ENCODE measurements at places on chromosomes 11 and 22.

DNA sequence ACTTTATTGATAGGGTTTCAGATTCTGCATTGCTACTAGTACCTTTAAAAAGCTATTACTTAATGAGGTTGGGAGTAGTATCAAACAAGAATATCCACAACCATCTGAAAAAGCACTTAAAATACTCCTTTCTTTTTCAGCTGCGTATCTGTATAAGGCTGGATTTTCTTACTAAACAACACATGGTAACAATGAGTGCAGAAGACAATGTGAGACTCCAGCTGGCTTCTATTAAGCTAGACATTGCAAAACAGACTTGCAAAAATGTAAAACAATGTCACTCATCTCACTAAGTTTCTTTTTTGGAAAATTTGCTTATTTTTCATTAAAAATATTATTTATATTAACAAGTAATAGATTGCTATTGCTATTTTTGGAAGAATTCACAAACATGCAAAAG lies 132.6 kb downstream of the WNT11 start:
- DNase-seq: no peak

GRCh38 chr11:40139066-40139465 lies 1320.4 kb downstream of the LRRC4C start:
- DNase-seq: no peak

DNA sequence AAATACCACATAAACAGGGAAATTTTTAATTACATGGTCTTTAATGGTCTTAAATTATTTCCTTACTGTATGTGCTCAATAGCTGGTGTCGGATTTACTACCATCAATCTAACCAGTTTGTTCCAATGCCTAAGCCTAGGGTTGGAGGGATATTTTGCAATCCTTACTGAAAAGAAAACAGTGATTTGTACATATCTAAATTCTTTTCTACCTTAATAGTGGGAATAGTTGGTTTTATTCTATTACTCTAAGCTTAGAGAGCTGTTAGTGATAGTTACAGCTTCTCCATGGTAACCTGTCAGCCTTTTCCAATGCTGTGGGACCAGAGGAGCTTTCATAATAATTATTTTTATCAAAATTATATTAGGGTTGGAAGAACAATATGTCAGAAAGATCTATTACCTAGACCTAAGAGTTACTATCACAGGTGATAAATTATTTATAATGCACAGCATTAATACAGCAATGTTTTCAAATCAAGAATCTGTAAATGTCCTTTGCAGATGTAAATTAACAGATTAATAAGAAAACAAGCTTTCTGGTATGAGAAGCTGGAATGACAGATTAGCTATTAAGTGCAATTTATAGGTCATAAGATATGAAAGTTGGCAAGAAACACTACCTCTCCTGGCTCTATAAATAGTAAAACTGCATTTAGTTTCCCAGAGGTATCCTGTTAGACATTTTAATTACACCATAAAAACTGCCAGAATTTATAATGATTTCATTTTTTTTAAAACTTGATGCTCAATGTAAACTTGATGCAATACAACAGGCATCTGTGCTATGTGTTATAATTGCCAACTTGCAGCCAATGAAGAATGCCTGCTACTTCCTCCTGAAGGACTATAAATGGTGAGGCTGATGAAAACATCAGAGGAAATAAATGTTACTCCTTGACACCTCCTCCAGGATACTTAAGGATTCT lies 262.0 kb upstream of the PITPNB start:
- no peak for DNase-seq

GRCh38 chr22:32991353-32992101 lies 66.7 kb downstream of the SYN3 start:
- DNase-seq: no peak

DNA sequence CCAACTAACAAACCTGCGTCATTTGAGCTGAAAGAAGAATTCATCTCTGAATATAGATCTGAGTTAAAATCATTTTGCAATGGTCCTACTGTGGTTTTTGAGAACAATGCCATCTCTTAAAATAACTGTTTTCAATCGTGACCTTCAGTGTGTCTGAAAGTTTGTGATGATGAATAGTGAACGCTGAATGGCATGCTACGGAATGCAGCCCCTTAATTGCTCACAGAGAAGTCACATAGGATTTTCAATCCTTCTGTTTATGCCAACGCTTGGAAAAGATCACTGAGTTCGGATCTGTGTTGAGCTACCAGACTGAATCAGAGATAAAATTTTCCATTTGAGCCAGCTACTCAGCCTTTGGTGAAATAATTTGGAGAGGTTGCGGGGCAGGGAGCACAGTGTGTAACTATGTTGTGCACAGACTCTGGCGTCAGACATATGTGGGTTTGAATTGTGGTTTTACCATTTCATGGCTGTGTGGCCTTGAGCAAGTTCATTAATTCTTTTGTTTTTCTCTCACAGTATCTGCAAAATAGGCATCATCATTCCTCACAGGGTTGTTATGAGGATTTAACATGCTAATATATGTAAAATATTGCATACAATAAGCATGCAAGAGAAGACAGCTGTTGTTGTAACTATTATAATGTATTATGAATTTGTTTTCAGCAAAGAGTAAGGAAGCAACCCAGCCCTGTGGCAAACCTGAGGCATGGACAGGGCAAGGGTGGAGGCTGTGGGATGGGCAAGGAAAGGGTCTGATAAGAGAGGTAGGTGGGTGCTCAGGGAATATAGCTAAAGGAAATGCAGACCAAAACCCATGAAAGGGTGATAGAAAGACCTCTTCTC lies 679.9 kb downstream of the KCNA4 start:
- no peak for DNase-seq

- DNase-seq: no peak
Observed at GRCh38 chr22:17201285-17201945, 17.8 kb downstream of the ADA2 start.

DNA sequence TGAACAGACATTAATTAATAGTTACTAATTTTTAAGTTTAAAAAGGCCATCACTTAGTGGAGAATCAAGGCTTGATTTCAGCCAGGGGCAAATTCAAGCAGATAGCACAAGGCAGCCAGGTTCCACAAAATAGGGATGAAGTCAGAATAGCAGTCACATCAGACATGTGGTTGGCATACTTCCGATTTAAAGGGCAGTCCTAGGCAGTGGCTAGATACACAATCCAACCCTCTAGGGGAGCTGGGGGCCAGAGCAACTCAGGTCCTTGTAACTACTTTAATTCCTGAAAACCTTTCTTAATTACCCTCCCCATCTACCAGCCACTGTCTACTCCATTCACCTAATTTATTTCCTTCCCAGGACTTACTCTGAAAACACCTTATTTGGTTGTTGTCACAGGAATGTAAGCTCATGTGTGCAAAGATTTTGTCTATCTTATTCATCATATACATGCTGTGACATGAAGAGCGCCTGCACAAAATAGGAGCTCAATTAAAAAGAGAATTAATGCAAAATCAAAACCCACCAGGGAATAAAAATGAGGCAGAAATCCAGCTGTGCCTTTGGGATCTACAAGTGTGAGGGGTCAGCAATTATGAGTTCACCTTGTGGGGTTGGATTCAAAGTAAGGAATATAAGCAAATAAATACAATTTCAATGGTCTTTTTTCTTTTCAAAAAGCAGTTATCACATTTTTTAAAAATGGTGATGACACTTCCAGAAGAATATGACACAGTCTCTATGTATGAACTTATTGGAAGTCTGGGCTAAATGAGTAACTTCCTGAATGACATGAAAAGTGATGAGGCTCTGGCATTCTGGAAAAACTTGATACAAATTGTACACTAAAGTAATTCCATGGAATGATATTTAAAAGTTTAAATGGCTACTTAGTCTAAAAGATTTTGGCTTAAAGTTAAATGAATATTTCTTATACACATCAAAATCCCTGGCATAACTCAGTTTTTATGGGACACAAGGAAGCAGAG lies 53.8 kb downstream of the COPB1 start:
- DNase-seq: no peak

DNA sequence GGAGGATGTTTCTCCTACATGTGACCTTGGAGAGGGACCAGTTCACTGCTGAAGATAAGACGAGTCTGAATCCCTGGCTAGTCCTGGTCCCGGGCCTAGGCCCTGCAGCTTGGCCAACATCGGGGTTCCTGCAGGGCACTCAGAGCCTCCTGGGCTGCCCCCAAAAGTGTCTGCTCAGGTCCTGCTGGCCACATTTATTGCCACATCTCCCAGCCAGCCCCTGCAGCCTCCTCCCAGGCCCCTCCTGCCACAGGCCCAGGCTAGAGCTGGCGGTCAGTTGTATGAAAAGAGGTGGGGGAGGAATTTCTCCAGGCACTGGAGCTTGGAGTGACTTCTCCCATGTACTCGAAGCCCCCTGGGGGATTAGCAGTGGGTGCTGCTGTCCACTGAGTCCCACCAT lies 56.5 kb upstream of the PPARA start:
- DNase-seq: no peak

- DNase-seq: no peak
Observed at GRCh38 chr11:124841201-124841600, 24.0 kb upstream of the ROBO3 start.

DNA sequence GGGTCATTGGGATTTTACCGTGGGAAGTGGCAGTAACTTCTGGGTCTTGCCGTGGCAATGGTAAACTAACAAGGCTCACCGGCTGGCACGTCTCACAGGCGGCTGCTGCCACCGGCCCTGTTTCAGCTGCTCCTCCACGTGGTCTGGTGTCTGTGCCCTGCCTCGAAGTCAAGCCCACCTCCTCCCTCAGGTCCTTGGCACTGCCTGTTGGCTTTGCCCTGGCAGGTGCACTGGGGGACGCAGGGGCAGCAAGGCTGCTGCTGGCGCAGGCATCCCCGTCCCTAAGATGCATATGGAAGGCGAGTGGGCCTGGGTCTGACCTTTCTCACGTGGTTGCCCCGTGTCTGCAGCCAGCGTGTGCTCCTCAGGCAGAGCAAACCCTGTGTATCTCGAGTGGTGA lies 783.6 kb downstream of the BRD1 start:
- no peak for DNase-seq

GRCh38 chr22:17998913-17999312 lies 25.4 kb downstream of the MICAL3 start:
- no peak for DNase-seq

- DNase-seq: peak; percentile 35
Observed at GRCh38 chr22:20316844-20317401, 2.9 kb downstream of the DGCR6L start.

- DNase-seq: no peak
Observed at GRCh38 chr11:12109591-12110196, 696 bp upstream of the MICAL2 start.

DNA sequence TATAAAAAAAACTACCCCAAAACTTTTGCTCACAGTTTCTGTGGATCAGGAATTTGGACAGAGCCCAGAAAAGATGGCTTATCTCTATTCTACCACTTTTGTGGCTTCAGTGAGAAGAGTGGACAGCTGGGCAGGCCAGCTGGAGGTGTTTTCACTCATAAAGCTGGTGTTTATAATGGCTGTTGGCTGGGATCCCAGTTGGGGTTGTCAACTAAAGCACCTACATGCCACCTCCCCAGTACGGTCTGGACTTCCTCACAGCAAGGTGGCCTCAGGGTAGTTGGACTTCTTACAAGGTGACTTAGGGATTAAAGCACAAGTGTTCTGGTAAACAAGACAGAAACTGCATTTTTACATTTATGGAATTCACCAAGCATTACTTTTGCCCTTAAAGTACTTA lies 171.0 kb downstream of the NELL1 start:
- no peak for DNase-seq

DNA sequence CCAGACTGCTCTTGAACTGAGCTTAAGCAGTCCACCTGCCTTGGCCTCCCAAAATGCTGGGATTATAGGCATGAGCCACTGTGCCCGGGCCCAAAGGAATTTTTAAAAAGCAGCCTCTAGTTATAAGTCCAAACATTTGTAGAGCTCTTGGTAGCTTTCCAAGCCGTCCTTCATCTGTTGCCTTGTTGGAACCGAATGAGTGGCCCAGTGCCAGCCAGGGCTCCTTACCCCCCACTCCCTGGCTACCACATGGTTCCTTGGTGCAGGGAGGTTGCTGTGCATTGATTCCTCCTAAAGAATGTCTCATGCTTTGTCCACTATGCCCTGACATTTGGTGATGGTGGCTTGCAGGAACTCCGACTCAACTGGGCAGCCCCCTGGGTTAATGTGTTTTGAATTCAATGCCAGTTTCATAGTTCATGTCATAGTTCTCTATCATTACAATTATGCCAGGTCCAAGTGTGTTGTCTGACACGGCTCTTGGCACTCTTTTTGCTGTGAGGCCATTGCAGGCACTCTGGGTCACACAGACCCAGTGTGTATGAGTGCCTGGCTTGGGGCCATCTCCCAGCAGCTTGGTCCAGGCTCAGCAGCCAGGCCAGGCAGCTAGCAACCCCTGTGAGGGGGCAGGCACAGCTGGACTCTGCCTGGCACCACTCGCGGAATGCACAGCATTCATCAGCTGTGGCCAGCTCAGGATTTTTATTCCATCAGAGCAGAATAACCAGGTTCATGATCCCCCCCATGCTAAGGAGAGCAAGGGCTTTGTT lies 13.3 kb upstream of the MICALL1 start:
- DNase-seq: no peak

DNA sequence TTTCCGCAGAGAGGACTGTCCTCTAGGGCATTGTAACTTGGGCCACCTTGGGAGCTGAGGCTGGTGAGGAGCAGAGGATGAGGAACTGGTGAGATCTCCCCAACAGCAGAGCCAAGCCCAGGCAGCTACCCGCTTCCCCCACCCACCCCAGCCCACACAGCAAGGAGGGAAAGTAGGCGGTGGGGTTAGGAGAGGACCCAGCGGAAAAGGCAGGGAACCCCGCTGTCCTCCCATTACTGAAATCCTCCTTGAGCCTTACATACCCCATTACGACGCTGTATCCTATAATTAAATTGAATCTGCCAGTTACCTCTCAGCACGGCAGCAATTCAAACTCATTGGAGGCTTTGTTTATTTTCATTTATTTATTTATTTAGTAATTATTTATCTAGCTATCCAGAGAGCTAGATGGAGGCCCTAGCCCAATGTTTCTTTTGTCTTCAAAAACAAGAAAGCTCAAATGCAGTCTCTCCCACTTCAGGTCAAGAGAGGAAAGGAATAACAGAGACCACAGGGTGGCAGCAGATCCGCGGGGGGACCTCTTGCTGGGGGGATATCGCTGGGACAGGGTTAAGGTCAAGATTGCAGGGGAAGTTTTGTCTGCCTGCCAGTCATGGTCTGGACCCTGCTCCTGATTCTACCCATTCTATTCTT lies 218.0 kb downstream of the ST3GAL4 start:
- no peak for DNase-seq

DNA sequence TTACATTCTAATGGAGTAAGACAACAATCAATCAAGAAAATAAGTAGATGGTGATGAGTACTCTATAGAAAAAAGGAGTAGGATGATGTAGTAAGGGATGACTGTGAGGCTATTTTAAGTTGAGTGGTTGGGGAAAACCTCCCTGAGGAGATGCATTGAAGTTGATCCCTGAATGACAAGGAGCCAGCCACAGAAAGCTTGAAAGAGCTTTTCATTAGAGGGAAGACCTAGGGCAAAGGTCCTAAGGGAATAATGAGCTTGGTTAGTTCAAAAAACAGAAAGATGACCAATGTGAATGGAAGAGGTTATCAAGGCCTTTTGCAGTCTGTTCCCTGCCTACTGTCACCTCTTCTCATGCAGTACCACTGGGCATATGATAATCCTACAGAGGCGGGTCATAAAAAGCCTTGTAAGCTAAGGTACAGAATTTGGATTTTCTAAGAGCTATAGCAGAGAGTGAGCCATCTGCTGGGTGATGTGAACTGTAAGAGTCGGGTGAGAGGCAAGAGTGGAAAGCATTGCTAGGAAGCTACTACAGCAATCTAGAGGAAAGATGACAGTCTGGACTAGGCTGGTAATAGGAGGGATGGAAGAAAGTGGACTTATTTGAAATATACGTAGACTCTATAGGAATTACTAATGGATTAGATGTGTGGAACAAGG lies 3.1 kb downstream of the PPP2R1B start:
- DNase-seq: no peak

- DNase-seq: no peak
Observed at GRCh38 chr11:99535406-99535805, 514.7 kb downstream of the CNTN5 start.

- DNase-seq: no peak
Observed at GRCh38 chr11:132088551-132088950, 718.1 kb downstream of the NTM start.

Data from mesenteric fat pad (tissue), 1 donor.